ENCODE measurements at places on chromosomes 4 and X.

- DNase-seq = no peak
Observed at GRCh38 chr4:162352580-162353107, 188.8 kb upstream of the FSTL5 start.

DNA sequence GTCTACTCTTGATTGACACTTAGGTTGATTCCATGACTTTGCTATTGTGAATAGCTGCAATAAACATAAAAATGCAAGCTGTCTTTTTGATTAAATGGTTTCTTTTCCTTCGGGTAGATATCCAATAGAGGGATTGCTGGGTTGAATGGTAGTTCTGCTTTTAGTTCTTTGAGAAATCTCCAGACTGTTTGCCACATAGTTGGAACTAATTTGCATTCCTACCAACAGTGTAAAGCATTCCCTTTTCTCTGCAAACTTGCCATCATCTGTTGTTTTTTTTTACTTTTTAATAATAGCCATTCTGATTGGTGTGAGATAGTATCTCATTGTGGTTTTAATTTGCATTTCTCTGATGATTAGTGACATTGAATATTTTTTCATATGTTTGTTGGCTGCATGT, 122.2 kb upstream of the PRKG2 start:
- DNase-seq = no peak

GRCh38 chr4:104188301-104188700, 306.4 kb downstream of the CXXC4 start:
- DNase-seq = no peak

- DNase-seq = no peak
Observed at GRCh38 chrX:87679849-87680248, 162.2 kb downstream of the KLHL4 start.

DNA sequence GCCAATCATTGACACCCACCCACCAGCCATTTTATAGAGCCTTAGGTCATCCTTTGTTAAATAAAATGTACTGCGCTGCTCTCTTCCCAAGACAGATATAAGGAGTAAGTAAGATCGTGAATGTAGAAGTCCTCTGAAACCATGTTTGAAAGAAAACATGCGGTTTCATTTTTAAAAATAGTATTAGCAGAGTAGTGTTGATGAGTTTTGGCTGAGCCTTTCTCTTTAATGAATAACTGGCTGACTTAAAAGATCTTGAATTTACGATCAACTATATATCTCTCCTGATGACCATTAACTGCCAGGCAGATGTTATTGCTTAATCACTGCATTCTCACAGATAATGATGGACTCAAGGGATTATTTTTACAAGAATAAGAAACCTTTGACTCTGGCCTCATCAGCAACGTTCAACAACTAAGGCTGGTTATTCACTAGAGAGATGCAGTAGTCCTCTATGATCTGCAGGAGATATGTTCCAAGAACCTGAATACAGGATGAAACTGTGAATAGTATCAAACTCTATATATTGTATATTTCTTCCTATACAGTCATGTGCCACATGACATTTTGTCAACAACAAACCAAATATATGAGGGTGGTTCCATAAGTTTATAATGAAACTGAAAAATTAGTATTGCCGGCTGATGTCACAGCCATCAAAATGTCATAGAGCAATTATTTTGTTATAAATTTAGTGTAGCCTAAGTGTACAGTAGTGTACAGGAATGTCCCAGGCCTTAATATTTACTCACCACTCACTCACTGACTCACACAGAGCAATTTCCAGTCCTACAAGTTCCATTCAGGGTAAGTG, 80.8 kb downstream of the FAM13A start:
- no peak for DNase-seq

Data from activated naive CD4-positive, alpha-beta T cell treated with Interleukin-2 at 50 U/mL for 16 hours (primary cell).